ENCODE measurements at places on chromosomes 2 and 18. TPM values are rescaled to one million over a fixed set of nuclear protein-coding genes. Genes with fewer than 3 reads are reported as not detected.

DNA sequence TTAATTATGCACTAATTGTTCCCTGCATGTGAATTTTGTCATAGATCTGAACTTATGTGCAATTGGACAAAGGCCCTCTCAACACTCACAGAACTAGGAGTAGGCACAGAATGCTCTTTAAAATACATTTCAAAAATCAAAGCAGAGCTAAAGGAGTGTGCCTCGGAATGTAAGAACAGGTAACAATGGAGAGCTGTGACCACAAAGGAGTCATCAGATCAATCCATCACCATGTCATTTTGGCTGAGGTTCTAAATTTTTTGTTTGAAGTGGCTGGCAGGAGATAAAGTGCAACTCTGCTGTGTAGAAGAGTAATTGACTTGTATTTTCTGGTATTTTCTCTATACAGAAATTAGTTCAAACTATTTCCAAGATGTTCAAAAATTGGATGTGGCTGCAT lies 155.4 kb downstream of the NRP2 start:
- no peak for DNase-seq

DNA sequence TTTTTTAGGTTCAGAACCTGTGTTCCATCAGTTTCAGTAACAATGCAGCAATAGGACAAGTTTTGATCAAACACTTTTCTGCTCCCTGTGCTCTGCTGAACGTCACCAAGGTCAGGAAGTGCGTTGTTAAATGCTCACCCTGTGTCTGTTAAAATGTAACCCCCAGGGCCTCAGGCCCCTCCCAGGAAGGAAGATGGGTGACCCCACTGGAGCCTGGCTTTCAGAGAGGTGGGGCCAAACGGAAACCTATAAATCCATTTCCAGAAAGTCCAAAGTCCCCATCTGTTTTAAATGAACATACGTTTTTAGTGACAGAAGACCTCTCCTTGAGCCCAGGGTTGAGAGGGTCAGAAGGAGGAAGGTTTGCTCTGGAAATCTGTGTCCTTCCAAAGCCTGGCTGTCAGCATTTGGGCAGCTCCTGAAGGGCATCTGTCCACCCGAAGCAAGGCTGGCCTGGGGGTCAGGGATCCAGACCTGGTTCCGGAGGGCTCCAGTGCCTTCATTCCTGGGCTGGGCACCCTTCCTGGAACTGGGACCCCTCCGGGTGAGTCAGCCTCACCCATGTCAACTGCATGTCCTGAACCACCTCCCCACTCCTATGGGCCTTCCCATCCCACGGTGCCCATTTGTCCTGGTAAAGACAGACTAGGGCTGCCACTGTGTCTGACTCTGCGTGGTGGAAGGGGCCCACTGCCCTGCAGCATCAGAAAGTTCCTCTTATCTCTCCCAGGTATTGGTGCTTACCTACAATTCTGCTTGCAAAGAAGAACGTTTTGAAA lies 117.4 kb upstream of the COPS8 start:
- DNase-seq, result no peak

DNA sequence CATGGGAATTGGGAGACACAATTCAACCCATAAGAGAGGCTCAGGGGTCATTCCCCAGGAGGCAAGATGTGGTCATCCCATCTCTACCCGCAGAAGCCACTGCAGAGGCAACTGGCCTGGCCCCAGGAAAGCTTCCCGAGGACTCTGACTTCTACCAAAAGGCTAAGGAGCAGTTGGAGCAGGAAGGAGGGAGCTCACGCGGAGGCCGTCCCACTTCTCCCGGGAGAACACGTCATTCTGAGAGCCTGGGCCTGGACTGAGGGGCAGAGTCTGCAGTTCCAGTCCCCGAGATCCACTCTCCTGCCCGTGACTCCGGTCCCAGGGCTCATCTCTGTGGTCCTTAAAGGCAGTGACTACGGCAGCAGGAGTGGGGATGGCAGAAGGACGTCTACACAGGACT lies 69.0 kb upstream of the TAF1B start:
- no peak for DNase-seq

GRCh38 chr2:105747991-105748390 lies 3.3 kb downstream of the NCK2 start:
- no peak for DNase-seq

Gene IAH1
- total RNA-seq, result 37.3 TPM

Gene DNPEP
- 107 TPM for total RNA-seq

All from PC-9 (cell line).